Nasal cavity respiratory epithelium epithelial cell of viscerocranial mucosa (primary cell): ENCODE measurements at places on chromosomes 3 and 15. TPM values are rescaled to one million over a fixed set of nuclear protein-coding genes. Genes with fewer than 3 reads are reported as not detected.

The OXTR gene
- 0.36 and 0.68 TPM in 2 replicates for total RNA-seq

The GRM2 gene
- under 0.01 TPM in 2 replicates for total RNA-seq

The RPP25 gene
- 5.6 and 5.8 TPM in 2 replicates for total RNA-seq

The AMT gene
- 0.34 and 1.6 TPM in 2 replicates for total RNA-seq

The NEDD4 gene
- 74.7 and 78.6 TPM in 2 replicates for total RNA-seq

The KIF7 gene
- total RNA-seq: 2.0 and 2.7 TPM in 2 replicates

The ERICH6 gene
- not detected in 2 replicates for total RNA-seq

The C3orf85 gene
- not detected in 2 replicates for total RNA-seq

The NR2F2 gene
- total RNA-seq: 1.7 and 12.0 TPM in 2 replicates

The ESYT3 gene
- 0.64 and 7.5 TPM in 2 replicates for total RNA-seq

The HHATL gene
- total RNA-seq: not detected in 2 replicates

The UBXN7 gene
- total RNA-seq: 18.8 and 29.3 TPM in 2 replicates

The COL6A5 gene
- not detected in 2 replicates for total RNA-seq

The DUOXA2 gene
- total RNA-seq: not detected in 2 replicates

The TFG gene
- total RNA-seq: 104 and 112 TPM in 2 replicates

The GNB4 gene
- total RNA-seq: 19.9 and 20.8 TPM in 2 replicates

The ARRDC4 gene
- total RNA-seq: 5.1 and 11.0 TPM in 2 replicates

The PRR20G gene
- total RNA-seq: not detected in 2 replicates

The ITIH1 gene
- not detected in 2 replicates for total RNA-seq

The ZNF501 gene
- total RNA-seq: 7.9 and 8.2 TPM in 2 replicates

The C15orf39 gene
- 2.7 and 15.6 TPM in 2 replicates for total RNA-seq

The TEX264 gene
- total RNA-seq: 34.5 and 52.3 TPM in 2 replicates

The GOLGA8K gene
- 0.28 TPM in 1 of 2 replicates, not detected in the other for total RNA-seq

The CTSH gene
- total RNA-seq: 28.0 and 346 TPM in 2 replicates

The CATSPER2 gene
- total RNA-seq: 1.4 and 6.7 TPM in 2 replicates

The NMNAT3 gene
- total RNA-seq: 6.8 and 10.6 TPM in 2 replicates

The SLC26A6 gene
- total RNA-seq: 22.2 and 33.1 TPM in 2 replicates

The P2RY1 gene
- 13.3 and 22.2 TPM in 2 replicates for total RNA-seq

The SLC22A14 gene
- 0.34 and 0.57 TPM in 2 replicates for total RNA-seq

The MBNL1 gene
- 90.6 and 140 TPM in 2 replicates for total RNA-seq

The SETD5 gene
- total RNA-seq: 57.8 and 111 TPM in 2 replicates

The SLC38A3 gene
- not detected in 2 replicates for total RNA-seq

The ADIPOQ gene
- total RNA-seq: not detected in 2 replicates

The DZIP1L gene
- total RNA-seq: 0.34 and 1.3 TPM in 2 replicates

The TLR9 gene
- 0.07 TPM in 1 of 2 replicates, not detected in the other for total RNA-seq

The TMEM108 gene
- not detected in 2 replicates for total RNA-seq

The PLSCR2 gene
- total RNA-seq: under 0.01 and 0.28 TPM in 2 replicates

The NAALADL2 gene
- 0.34 and 2.3 TPM in 2 replicates for total RNA-seq

The EFCAB12 gene
- under 0.01 TPM in 2 replicates for total RNA-seq

The DIPK2A gene
- 40.3 and 41.8 TPM in 2 replicates for total RNA-seq

The CHRNA7 gene
- 0.34 and 0.50 TPM in 2 replicates for total RNA-seq

The TMC3 gene
- total RNA-seq: not detected in 2 replicates

The TEX55 gene
- total RNA-seq: not detected in 2 replicates

The TMPRSS7 gene
- total RNA-seq: under 0.01 and 0.07 TPM in 2 replicates

The TUBGCP5 gene
- total RNA-seq: 10.3 and 21.1 TPM in 2 replicates

The SH2D7 gene
- not detected in 2 replicates for total RNA-seq

The LSAMP gene
- not detected in 2 replicates for total RNA-seq

The SETD2 gene
- total RNA-seq: 32.8 and 59.8 TPM in 2 replicates

The SKOR1 gene
- total RNA-seq: under 0.01 and 0.14 TPM in 2 replicates

The GOLGA8O gene
- total RNA-seq: 0.34 TPM in 1 of 2 replicates, not detected in the other
